Thymus (tissue), 14 donors: ENCODE measurements at places on chromosomes 5 and 9. TPM values are rescaled to one million over a fixed set of nuclear protein-coding genes. Genes with fewer than 3 reads are reported as not detected.

Gene LCN1
- 1.2 TPM for polyA plus RNA-seq

Gene MARVELD2
- polyA plus RNA-seq = 2.8 TPM

Gene CTNNAL1
- 26.1 TPM for polyA plus RNA-seq

Gene PCDHGA10
- polyA plus RNA-seq = 0.87 TPM

Gene AGXT2
- 0.02 TPM for polyA plus RNA-seq

Gene CDC25C
- polyA plus RNA-seq = 1.9 TPM

Gene INIP
- 21.1 TPM for polyA plus RNA-seq

Gene AIF1L
- 4.4 TPM for polyA plus RNA-seq

Gene IRGM
- 1.6 TPM for polyA plus RNA-seq

Gene PHYHD1
- 25.6 TPM for polyA plus RNA-seq

Gene COL27A1
- polyA plus RNA-seq = 24.0 TPM

Gene EEIG1
- 51.4 TPM for polyA plus RNA-seq

Gene CDHR2
- polyA plus RNA-seq = 0.07 TPM

Gene ESM1
- polyA plus RNA-seq = 0.62 TPM

Gene HAVCR1
- 0.07 TPM for polyA plus RNA-seq

Gene TMEM141
- 81.0 TPM for polyA plus RNA-seq

Gene CEL
- polyA plus RNA-seq = 3.2 TPM

Gene IFNA2
- polyA plus RNA-seq = not detected

Gene CFAP157
- polyA plus RNA-seq = 0.62 TPM

Gene ALDH7A1
- polyA plus RNA-seq = 29.9 TPM

Gene ROR2
- 7.1 TPM for polyA plus RNA-seq

Gene SLC34A3
- polyA plus RNA-seq = 0.14 TPM

Gene C5orf58
- 0.48 TPM for polyA plus RNA-seq

Gene C8G
- 6.5 TPM for polyA plus RNA-seq

Gene ZNF189
- polyA plus RNA-seq = 13.6 TPM

Gene ARRDC1
- polyA plus RNA-seq = 109 TPM

Gene BARHL1
- polyA plus RNA-seq = 0.11 TPM

Gene GABRA6
- polyA plus RNA-seq = not detected

Gene C7
- 31.0 TPM for polyA plus RNA-seq

Gene RIOK2
- polyA plus RNA-seq = 15.9 TPM

Gene SCGB3A2
- 1.6 TPM for polyA plus RNA-seq

Gene STKLD1
- 1.5 TPM for polyA plus RNA-seq

Gene ARAP3
- 4.2 TPM for polyA plus RNA-seq

Gene MARCOL
- not detected for polyA plus RNA-seq

Gene SPINK1
- polyA plus RNA-seq = 7.3 TPM

Gene SOHLH1
- polyA plus RNA-seq = 0.05 TPM

Gene EDIL3
- polyA plus RNA-seq = 2.9 TPM

Gene GRM6
- polyA plus RNA-seq = 0.02 TPM

Gene TTC33
- polyA plus RNA-seq = 13.4 TPM

Gene IL7R
- 167 TPM for polyA plus RNA-seq

Gene SLC25A25
- polyA plus RNA-seq = 12.3 TPM

Gene NEUROG1
- 0.32 TPM for polyA plus RNA-seq
